ENCODE measurements at places on chromosomes 7 and 10. TPM values are rescaled to one million over a fixed set of nuclear protein-coding genes. Genes with fewer than 3 reads are reported as not detected.

DNA sequence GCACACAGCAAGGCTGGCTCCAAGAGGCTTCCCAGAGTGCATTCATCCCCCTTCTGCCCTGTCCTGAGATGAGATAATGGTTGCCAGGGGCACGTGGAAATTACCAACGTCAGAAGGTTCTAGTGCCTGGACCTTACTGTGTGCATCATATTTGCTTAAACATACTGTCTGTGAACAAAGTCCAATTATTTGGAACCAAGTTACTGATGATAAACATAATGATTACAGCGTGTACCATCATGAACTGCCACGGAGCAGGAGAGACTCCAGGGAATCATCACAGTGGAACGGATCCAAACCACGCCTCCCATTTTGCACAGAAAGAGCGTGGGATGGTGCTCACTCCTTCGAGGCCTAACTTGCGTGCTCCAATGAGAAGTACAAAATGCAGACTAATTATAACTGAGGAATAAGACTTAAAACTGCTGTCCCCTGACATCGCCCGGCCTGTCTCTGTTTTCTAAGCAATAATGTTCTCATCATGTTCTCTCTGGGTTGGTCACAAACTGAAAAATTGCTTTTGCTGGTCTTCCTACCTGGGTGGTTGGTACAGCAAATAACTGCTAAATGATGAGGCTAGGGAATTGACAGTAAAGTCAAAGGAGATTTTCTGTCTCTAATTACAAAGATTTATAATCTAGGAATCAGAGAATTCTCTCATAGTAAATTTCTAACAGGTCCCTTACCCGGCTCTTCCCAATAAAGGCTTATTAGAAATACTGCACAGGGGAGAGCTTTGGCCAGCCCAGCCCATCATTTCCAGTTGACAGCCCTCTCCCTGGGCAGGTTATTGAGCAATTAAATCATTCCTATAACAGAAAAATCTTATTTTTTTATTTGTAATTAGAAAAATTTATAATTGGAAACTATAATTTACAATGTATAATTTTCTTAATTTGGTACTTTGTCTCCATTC, 182.2 kb downstream of the CAMK1D start:
- no peak overlapping the region for H3K27ac ChIP-seq
- no peaks in the 10 kb centered on the region for H3K4me1 ChIP-seq
- DNase-seq, result no peak

DNA sequence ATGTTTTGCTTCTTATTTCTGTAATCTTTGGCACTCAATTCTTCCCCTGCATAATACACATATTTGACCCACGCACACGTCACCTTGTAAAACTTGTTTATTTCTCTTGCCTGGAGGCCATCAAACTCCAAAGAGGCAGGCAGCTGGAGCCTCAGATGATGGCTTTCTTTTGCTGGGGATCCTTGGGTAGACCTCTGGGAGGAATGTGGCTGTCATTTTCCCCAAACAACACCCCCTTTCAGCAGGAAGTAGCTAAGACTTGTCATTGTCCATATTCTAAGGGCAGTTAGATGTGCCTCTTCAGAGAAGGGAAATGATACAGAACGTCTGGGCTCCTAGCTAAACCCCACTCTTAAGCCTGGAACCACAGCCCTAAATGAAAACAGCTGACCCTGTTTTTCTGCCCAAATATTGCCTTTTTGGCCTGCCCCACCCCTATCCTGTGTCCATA, 111.3 kb downstream of the ITGB8 start:
- H3K36me3 ChIP-seq, result no peaks in the 10 kb centered on the region
- H3K27me3 ChIP-seq, result no peaks in the 10 kb centered on the region
- H3K27ac ChIP-seq, result no peak overlapping the region

GRCh38 chr10:131651674-131652437, 249.0 kb upstream of the PPP2R2D start:
- H3K36me3 ChIP-seq, result no peaks in the 10 kb centered on the region
- no peak for DNase-seq
- H3K4me3 ChIP-seq, result no peak overlapping the region
- H3K27ac ChIP-seq, result no peak overlapping the region
- no peaks in the 10 kb centered on the region for H3K27me3 ChIP-seq

GRCh38 chr10:5951167-5951711, 26.1 kb downstream of the IL15RA start:
- peaks cover 11% of the 10 kb centered on the region for H3K4me1 ChIP-seq
- no peak overlapping the region for H3K27ac ChIP-seq
- no peak overlapping the region for H3K4me3 ChIP-seq

Gene CRHR2
- total RNA-seq, result not detected

DNA sequence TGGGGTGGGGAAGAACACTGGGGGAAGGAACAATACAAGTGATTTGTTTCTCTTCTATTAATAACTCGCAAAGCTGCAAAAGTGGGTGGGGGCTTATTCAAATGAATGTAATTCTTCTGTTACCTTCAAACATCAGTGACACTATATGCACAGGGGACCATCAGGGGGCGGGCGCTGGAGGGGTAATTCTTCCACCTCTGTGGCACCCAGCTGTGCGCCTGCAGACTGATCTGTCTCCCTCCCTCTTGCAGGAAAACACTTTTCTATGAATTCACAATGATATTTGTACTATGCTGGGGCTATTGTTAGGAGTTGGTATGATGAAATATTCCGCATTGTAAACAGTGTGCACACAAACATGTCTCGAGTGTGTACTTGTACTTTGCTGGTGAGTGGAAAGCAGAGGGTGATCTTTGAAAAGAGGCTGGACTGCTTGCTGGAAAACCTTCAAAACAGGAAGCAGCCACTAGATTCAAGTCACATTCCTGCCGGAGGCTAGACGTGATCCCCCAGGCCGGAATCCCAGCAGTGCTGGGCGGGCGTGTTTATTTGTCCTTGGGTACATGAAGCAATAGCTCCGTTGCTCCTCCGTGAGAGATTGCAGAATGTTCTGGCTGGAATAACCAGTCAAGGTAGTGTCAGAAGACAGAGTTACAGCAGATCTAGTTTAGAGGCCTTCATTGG, 15.8 kb upstream of the BNIP3 start:
- no peaks in the 10 kb centered on the region for H3K27me3 ChIP-seq
- H3K36me3 ChIP-seq, result no peaks in the 10 kb centered on the region
- no peaks in the 10 kb centered on the region for H3K4me1 ChIP-seq
- H3K27ac ChIP-seq, result no peak overlapping the region
- DNase-seq, result no peak

DNA sequence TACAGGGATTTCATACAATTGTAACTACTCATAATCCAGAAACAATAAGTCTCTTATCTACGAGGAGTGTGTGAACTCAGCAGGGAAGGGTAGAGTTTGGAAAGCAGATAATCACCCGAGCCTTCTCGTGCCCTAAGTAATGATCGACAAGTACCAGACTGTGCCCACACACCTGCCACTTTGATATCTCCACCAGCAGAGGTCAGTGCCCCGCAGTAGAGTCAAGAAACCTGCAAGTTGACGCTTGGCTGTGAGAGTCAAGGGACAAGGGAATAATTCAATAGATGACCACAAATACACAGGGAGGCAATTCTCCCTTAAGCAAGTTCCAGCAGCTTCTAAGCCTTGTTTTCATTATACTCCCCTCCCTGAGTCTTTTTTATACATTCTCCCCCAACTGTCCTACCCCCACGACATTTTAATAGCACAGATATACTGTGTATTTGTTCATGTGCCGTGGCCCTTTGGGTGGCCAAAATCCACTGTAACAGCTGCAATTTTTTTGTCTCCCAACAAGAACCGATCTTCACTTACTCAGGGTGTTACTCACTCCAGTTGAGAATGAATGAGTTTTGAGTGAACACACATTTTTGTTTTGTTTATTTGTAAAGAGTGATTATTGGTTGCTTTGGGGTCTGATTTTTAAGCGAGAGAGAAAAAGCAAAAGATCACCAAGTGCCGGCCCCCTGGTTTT, 106.9 kb upstream of the RHEB start:
- no peaks in the 10 kb centered on the region for H3K27me3 ChIP-seq
- H3K36me3 ChIP-seq, result no peaks in the 10 kb centered on the region
- DNase-seq, result no peak
- H3K27ac ChIP-seq, result no peak overlapping the region
- H3K4me3 ChIP-seq, result no peak overlapping the region
- peaks cover 6% of the 10 kb centered on the region for H3K4me1 ChIP-seq

Gene MKX
- total RNA-seq, result 27.5 TPM

Gene NODAL
- 0.30 TPM for total RNA-seq

DNA sequence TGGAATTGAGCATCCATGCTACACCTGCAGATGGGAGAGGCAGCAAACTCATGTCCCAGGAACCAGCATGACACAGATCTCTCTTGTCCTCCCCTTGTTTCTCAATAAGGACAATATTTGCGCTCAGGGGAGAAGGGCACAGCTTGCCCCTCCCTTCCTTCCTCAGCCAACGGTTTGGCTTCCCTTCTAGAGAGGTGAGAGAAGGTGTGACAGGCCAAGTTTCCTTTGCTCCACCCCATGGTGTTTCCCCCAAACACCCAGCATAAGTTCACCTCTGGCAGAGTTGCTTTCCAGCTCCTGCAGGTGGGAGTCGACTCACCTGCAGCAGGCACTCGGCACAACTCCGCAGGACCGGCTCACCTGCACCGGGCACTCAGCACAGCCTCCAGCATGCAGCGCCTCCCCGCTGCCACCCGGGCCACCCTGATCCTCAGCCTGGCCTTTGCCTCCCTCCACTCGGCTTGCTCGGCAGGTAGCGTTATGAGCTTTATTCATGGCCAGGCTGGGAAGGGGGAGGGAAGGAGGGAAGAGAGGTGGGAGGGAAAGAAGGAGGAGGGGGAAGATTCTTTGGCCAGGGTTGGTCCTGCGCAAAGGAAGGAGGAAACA, at the start of the genes ATP6V0A4 and TMEM213:
Gene ATP6V0A4 (minus strand): TSS at position 482 of the 606 bp plus-strand sequence. CDS start 26,949 bp downstream, outside the sequence.
Gene TMEM213 (plus strand): TSS at position 280 of the 606 bp plus-strand sequence. CDS start 111 bp downstream, at position 391.
- no peaks in the 10 kb centered on the region for H3K36me3 ChIP-seq
- no peak within 1 kb of the TSS for H3K4me3 ChIP-seq
- no peaks in the 10 kb centered on the region for H3K27me3 ChIP-seq
- no peaks in the 10 kb centered on the region for H3K4me1 ChIP-seq
- H3K27ac ChIP-seq, result no peak within 1 kb of the TSS

- H3K4me1 ChIP-seq, result no peaks in the 10 kb centered on the region
- no peak overlapping the region for H3K4me3 ChIP-seq
- DNase-seq, result no peak
- no peaks in the 10 kb centered on the region for H3K27me3 ChIP-seq
- H3K27ac ChIP-seq, result no peak overlapping the region
These were observed 15.0 kb upstream of the SLK start for GRCh38 chr10:103951942-103952341.

Gene ACTR3C
- total RNA-seq, result 2.0 TPM

Gene RNF133
- total RNA-seq, result 0.20 TPM

GRCh38 chr10:13716081-13717071, 129.6 kb downstream of the PRPF18 start:
- no peaks in the 10 kb centered on the region for H3K36me3 ChIP-seq
- H3K4me1 ChIP-seq, result peaks cover 16% of the 10 kb centered on the region
- H3K27ac ChIP-seq, result no peak overlapping the region
- no peak overlapping the region for H3K4me3 ChIP-seq

Gene NAT16
- total RNA-seq, result 2.0 TPM

DNA sequence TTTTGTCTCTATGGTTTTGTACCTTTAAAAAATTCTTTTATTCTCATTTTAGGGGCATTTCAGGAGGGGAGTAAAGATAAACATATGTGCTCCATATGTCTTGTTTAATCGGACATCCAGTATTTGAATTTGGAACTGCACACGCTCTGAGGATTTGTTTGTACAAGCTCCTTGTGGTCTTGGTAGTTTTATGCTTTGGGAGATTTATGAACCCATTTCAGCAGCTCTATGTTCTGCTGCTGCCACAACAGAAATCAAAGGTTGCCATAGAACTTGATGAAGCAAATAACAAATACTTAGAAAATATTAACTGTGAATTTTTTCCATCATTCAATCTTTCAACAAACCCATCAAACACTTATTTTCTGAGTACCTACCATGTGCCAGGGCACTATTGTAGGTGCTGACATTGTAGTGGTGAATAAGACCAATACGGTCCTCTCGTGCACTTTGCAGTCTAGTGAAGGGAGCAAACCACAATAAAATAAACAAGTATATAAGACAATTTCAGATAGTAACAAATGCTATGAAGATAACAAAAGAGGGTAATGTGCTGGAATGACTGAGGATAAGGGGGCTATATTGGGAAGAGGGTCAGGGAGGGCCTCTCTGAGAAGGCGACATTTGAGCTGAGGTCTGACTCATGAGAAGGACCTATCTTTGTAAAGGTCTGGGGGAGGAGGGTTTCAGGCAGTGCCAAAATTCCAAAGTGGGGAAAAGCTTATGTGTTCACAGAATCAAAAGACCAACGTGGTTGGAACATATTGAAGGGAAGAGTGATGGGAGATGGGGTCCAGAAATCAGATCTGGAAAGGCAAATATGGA, 30.4 kb downstream of the MYPN start:
- H3K27ac ChIP-seq, result no peak overlapping the region
- no peak overlapping the region for H3K4me3 ChIP-seq
- no peak for DNase-seq
- H3K4me1 ChIP-seq, result peaks cover 58% of the 10 kb centered on the region
- no peaks in the 10 kb centered on the region for H3K27me3 ChIP-seq

DNA sequence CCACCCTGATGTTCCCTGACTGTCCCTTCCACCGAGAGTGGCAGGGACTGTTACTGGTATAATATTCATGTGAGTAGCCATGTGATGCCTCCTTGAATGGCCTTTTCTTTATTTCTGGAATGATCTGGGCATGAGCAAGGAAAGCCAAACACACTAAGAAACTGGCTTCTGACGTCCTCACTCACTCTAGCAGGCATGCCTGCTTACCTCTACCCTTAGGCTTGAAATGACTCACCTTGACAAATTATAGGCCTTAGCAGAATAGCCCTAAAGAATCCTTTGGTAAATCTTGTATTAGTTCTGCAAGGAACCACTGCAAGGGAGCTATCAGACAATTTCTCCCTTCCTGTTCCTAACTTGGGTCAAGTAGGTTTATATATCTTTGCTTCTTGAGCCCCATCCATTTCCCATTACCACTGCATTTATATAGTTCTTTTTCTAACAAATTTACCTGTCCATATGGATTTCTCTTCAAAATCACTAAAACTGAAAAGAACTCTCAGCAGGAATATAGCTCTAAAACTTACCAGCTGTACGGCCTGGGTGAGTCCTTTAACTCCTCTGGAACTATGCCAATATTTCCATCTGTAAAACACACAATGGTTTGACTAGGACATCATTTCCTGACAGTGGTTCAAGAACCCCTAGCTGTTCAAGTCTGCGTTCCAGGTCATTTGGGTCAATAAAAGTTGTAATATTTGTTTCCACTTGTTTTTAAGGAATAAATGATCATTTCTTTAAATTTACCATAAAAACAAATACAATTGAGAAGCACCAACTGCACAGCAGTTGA, 13.0 kb upstream of the NDUFA5 start:
- no peaks in the 10 kb centered on the region for H3K36me3 ChIP-seq
- no peak overlapping the region for H3K27ac ChIP-seq
- DNase-seq, result no peak
- peaks cover 5% of the 10 kb centered on the region for H3K4me1 ChIP-seq
- no peaks in the 10 kb centered on the region for H3K27me3 ChIP-seq

DNA sequence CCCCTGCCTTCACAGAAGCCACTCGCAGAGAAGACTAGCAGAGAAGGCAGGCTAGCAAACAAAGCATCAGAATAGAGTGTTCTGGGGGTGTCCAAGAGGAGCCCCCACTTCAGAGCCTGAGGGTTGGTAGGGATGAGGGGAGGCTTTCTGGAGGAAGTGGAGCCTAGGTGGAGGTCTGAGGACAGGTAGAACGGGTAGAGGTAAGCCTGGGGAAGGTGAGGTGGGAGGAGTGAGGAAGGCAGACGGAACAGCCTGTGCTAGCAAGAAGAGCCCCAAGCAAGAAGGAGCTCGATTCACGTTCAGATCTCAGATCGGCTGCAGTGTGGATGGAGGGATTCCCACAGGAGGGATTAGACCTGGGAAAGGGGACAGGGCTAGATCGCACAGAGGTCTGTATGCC, 66.0 kb upstream of the DUSP5 start:
- no peak overlapping the region for H3K4me3 ChIP-seq
- no peaks in the 10 kb centered on the region for H3K36me3 ChIP-seq
- no peak overlapping the region for H3K27ac ChIP-seq

Gene DGKI
- 0.15 TPM for total RNA-seq

GRCh38 chr7:73349763-73350162, 21.8 kb downstream of the FKBP6 start:
- no peak overlapping the region for H3K27ac ChIP-seq
- no peak overlapping the region for H3K4me3 ChIP-seq
- H3K36me3 ChIP-seq, result no peaks in the 10 kb centered on the region

Measured in HCT116 (cell line).